ENCODE measurements at places on chromosomes 2 and 18.

- no peak for DNase-seq
These were observed 189.4 kb upstream of the GLI2 start for GRCh38 chr2:120546048-120546864.

DNA sequence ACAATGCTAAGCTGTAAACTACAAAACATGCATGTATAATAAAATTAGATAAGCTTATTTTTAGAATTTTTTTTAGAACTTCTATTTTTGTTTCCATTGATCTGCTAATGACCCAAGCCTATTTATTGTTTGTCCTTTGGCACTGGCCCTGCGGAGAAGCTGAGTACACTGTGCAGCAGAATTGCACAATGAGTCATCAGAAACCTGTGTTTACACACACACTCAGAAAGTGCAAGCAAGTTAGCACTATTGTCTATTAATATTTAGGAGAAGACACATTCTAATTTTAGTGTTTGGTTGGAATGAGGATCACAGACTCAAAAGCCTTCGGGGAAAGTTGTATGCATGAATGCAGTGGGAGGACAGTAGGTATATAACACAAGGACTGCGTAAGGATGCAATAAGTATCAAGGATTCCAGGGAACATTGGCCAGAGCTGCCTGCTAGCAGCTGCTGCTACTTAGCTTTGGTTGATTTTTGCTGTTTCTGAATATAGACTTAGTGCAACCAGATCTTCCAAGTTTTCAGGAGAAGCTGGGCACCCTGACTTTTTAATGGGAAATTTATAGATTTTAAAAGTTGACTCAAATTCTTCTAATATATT lies 128.2 kb downstream of the KCNH7 start:
- DNase-seq = no peak

DNA sequence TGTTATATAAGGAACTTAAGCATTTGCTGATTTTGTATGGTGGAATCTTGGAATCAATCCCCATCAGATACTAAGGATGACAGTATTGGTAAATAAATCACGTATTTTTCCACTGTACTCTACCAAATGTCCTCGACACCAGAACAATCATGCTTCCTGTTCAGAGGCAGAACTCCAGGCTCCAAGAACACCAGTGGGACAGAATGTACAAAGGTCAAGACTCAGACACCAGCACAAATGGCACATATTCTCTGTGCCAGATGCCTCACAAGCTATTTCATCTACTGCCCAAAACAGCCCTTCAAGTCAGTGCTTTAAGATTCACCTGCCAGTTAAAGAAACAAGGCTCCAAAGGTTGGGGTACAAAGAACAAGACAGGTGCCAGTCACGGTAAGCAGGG lies 420.5 kb downstream of the STK39 start:
- no peak for DNase-seq

- no peak for DNase-seq
These were observed 33.6 kb upstream of the KCNG2 start for GRCh38 chr18:79764131-79764530.

GRCh38 chr18:36786686-36787085 lies 42.1 kb downstream of the TPGS2 start:
- no peak for DNase-seq

DNA sequence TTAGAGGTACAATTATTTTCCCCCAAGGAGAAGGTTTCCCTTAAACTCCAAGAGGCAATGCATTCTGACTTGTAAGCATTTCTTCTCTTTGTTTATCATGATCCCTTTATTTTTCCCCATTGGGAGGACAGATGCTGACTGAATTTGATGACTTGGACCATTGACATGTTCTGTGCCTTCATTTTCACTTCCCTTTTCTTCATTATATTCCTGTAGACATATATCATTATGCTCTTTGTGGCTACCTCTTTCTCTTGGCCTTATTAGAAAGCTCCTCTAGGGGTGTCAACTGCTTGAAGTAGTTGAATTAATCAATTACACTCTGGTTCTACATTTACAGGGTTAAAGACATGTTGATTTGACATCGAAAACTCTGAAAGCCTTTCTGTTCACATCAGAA lies 330.0 kb upstream of the DCC start:
- no peak for DNase-seq

- no peak for DNase-seq
These were observed 162.6 kb downstream of the FMNL2 start for GRCh38 chr2:152497481-152498052.

Data from CD4-positive, alpha-beta memory T cell (primary cell).